ENCODE measurements at places on chromosomes 4 and X. TPM values are rescaled to one million over a fixed set of nuclear protein-coding genes. Genes with fewer than 3 reads are reported as not detected.

- DNase-seq, result no peak
Observed at GRCh38 chrX:14896273-14896672, 23.1 kb downstream of the MOSPD2 start.

DNA sequence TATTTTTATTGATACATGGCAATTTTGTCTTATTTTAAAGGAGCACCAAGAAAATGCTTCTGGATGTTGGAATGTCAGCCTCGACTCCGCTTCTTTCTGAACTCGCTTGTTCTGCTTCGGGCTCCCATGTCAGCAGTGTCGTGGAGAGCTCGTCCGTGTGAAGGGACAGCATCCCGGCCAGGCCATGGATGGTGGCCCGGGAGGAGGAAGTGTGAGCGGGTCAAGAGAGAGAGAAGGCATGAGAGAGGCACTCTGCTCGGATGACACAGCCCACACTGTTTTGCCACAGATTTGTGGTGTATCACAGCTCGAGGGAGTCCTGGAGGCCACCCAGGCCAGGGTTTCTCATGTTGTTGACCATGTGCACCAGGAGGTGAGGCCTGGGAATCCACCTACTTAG, 107.0 kb downstream of the TRAPPC11 start:
- DNase-seq, result no peak

Gene CXCL6
- total RNA-seq, result 0.19 TPM

DNA sequence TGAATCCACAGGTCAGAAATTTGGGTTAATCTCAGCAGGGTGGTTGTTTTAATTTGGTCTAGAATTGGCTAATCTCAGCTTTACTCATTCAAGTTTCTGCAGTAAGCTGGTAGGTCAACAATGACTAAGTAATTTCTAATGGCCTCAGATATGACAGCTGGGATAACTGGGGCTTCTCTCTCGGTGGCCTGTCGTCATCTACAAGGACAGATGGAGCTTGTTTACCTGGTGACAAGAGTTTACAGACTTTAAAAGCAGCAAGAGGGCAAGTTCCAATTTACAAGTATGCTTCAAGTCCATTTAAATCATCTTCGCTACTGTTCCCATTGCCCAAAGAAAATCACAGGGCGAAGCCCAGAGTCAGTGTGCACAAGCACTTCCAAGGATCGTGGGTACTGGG, 453.9 kb downstream of the PDHA2 start:
- DNase-seq, result no peak

DNA sequence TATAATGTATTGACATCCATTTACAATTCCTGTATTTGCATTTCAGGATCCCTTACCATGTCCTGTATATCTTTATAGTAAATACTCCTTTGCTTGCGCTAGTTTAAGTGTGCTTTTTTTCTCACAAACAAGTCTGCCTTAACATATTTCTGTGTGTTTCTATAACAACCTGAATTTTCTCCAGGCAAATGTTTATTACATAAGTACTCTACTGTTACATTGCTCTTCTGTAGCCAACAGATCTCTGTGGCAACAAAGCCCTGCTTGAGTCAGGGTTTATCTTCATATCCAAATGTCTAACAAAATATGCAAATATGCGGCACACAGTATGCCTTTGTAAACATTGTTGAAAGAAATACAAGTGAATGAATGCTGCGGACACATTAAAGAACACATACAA, 625.5 kb downstream of the TLL1 start:
- DNase-seq, result no peak

- no peak for DNase-seq
Observed at GRCh38 chrX:115260330-115260729, 26.4 kb upstream of the LRCH2 start.

DNA sequence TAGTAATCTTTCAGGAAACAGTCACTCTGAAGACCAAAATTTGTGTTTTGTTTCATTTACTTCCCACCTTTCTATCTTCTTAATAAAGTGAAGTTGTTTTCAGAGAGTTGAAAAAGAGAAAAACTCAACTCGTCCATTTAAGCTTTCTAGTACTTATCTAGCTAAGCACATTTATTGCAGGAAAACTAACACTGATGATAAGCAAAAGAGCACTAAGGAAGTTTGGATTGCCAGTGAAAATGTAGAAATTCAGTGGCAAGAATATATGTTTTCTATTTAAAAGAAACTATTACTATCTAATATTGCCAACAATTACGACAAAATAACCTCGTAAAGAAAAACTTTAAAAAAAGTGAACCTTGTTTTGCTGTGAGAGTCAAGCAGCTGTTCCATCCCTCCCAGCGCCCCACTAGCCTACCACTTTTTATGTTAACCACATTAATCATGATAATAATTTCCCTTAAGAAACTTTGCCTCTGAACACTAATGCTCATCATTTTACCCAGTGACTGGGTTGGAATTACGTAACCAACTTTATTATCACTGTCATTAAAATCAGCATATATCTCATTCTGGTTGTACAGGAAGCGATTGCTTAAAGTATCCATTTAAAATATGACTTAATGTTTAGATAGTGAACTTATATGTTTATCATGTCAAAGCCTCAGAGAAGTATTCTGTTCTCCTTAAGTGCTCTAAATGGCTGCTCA, 24.8 kb downstream of the SPRY1 start:
- DNase-seq, result no peak

Gene SLC6A14
- total RNA-seq, result 2.1 TPM

Gene GAGE12E
- total RNA-seq, result not detected

Gene VCX2
- not detected for total RNA-seq

Gene REELD1
- total RNA-seq, result 0.29 TPM
